ENCODE measurements at places on chromosomes 1 and 21.

DNA sequence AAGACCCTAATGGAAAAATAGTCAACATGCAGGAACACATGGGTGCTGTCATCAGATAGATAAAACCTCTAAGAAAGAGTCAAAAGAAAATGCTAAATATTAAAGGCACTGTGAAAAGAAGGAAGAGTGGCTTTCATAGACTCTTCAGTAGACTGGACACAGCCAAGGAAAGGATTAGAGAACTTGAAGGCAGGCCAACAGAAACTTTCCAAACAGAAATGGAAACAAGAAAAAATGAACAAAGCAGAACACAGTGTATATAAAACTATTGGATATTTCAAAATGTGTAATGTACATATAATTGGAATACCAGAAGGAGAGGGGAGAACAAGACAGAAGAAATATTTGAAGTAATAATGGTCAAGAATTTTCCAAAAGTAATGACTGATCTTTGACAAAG is 431.9 kb downstream of the MATN1 start:
- DNase-seq = no peak

DNA sequence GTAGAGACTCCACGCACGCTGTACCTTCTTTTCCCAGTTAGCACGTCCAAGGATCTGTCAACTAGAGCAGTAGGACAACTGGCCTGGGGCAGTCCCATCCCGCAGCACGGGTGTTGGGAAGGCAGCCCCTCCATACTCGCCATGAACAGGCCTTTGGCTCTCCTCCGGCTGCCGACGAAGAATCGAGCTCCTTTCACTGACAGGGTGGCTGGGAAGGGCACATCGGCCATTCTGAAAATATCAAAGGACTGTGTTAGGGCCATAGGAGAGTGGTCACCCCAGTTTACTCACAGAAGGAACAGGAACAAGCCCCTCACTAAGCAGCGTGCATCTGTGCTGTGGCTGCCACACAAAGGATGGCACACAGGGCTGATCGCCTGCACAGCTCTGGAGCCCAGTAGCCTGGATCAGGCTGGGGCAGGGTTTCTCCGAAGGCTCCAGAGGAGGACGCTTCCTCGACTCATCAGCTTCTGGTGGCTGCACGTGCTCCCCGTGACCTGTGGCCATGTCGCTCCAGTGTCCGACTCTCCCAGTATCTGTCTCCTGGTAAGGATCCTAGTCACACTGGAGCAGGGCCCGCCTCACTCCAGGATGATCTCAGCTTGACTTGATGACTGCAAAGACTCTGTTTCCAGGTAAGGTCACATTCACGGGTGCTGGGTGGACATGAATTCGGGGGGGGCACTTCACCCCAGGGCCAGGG is 8.9 kb downstream of the KRTAP10-1 start:
- no peak for DNase-seq

DNA sequence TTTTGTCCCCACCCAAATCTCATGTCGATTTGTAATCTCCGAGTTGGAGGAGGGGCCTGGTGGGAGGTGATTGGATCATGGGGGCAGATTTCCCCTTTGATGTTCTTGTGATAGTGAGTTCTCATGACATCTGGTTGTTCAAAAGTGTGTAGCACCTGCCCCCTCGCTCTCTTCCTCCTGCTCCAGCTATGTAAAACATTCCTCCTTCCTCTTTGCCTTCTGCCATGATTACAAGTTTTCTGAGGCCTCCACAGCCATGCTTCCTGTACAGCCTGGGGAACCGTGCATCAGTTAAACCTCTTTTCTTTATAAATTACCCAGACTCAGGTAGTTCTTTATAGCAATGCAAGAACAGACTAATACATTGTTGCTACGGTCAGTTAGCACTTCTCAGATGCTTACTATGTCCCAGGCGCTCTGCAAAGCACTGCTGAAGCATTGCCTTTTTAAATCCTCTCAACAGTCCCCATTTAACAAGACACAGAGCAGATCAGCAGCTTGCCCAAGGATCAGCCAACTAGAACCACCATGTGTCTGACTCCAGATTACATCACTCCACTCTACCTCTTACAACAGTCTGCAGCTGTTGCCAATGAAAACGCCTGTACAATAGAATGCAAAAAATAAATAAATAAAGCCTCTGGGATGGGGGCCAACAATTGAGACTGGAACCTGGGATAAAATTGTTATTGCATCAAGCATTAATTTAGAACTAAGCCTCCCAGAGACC is 52.4 kb upstream of the USP1 start:
- peak; percentile 24 for DNase-seq

- DNase-seq = no peak
Measured at GRCh38 chr1:97073936-97074335, 352.4 kb downstream of the PTBP2 start.

GRCh38 chr1:150352866-150353265 is 11.1 kb upstream of the RPRD2 start:
- DNase-seq = no peak

GRCh38 chr1:99599678-99600175 is 46.2 kb upstream of the PALMD start:
- peak; percentile 67 for DNase-seq

DNA sequence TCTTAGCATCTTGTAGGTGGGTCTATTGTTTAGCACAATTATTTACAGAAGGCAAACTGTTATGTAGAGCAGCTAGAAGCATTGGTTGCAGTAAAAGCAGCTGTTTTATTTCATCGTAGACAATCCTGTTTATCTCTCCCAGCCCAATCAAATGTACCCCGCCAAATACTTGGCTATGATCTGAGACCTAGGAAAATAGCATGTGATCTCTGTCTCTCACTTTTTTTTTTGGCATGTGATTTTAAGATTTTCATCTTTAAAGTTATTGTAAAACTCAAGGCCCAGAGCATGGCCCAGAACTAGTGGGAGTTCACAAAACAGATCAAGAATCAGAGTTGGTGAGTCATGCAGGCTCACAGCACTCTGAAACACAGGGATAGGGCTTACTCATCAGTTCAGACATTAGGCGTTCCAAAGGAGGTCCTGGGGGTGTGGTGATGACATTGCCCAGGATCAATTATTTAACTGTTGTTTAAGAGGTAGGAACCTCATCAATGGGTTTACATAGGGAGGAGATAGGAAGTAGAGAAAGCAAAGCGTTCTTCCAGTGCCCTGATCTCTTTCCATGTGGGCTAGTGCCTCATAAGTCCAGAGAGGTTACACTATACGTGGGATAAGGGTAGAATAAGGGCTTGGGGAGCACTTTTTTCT is 40.2 kb downstream of the TBX19 start:
- peak; percentile 71 for DNase-seq

DNA sequence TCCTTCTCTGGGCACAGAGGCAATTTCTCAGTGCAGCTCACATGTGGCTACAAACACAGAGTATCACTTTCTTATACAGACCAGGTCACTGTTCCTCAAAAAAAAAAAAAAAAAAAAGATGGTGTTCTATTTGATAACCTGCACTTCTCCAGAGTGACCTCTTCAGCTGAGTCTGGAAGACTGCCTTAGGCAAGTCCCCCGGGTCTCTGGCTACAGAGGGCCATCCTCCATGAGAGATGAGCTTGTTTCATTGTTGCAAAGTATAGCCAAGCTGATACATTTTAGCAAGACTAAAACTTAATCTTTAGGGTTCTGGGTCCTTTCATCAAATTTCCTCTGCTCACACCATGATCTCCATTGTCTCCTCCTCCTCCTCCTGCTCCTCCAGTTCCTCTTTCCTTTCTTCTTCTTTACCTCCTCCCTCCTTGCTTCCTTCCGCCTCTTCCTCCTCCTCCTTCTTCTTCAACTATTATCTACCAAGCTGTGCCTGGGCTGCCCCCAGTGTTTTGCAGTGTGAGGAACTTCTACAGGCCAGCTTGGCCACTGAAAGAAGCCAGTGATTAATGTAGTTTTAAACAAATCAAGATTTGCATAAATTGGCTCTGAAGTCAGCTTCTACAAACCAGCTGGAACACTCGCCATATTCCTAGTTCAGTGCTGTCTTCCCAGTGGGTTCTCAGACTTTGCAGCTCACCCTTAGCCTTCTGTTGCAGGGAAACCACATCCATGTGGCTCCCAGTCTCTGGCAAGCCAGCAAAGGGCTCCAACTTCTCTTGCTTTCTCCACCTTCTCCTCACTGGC is 139.4 kb downstream of the RUNX1 start:
- DNase-seq = no peak

GRCh38 chr1:17637055-17637454 is 97.6 kb downstream of the ARHGEF10L start:
- no peak for DNase-seq

- no peak for DNase-seq
Measured at GRCh38 chr1:114959423-114959822, 70.2 kb upstream of the TSHB start.

DNA sequence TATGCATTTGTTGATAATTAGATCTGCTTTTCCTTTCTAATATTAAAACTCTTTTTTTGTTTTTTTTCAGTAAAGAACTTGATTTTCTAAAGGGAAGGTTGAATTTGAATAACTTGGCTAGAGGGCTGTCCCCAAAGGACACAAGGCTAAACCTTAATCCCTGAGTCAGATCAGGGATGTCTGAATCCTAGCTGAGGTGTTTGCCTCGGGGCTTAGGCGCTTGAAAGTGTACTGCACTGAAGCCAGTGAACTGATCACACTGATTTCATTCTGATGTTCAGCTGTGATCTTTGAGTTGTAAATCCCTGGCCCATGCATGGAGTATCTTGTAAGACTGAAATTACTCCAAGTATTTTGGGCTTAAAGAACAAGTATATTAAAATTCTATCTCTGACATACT is 42.8 kb downstream of the MTR start:
- no peak for DNase-seq

- DNase-seq = no peak
Measured at GRCh38 chr21:44758141-44758561, 43.5 kb downstream of the UBE2G2 start.

GRCh38 chr1:155000411-155000725 is 2.2 kb upstream of the ZBTB7B start:
- DNase-seq = no peak

GRCh38 chr1:14778898-14779865 is 180.7 kb downstream of the KAZN start:
- DNase-seq = peak; percentile 68

- DNase-seq = no peak
Measured at GRCh38 chr1:55037733-55038551, 1.4 kb upstream of the PCSK9 start.

- DNase-seq = no peak
Measured at GRCh38 chr1:12741946-12742345, 4.1 kb upstream of the CFAP107 start.

DNA sequence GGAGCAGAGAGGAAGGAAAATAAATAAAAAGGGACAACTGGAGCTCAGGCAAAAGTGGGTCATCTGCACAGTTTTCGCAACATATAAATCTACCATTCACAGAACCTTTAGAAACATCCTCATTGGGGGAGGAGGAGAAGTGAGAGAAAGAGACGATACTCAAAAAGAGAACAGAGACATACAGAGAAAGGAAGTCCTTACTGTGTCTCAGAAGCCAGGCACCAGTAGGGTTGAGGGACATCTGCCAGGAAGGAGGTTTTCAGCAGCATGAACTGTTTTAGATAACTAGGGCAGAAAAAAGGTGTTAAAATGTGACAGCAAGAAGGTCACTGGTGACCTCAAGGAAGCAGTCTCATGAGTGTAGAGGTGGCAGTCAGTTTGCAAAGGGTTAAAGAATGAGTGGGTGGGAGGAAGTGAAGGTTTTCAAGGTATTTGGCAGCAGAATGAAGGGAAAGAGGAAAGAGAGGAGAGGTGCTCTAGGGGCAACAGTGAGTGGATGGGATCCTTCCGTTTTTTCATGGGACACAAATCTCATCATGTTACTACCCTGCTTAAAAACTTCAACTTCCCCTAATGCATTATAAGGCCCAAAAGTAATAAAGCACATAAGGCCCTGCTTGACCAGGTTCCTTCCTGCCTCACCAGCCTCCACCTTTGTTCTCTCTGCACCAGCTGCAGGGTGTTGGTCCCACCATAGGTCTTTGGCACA is 9.5 kb downstream of the JAK1 start:
- no peak for DNase-seq

DNA sequence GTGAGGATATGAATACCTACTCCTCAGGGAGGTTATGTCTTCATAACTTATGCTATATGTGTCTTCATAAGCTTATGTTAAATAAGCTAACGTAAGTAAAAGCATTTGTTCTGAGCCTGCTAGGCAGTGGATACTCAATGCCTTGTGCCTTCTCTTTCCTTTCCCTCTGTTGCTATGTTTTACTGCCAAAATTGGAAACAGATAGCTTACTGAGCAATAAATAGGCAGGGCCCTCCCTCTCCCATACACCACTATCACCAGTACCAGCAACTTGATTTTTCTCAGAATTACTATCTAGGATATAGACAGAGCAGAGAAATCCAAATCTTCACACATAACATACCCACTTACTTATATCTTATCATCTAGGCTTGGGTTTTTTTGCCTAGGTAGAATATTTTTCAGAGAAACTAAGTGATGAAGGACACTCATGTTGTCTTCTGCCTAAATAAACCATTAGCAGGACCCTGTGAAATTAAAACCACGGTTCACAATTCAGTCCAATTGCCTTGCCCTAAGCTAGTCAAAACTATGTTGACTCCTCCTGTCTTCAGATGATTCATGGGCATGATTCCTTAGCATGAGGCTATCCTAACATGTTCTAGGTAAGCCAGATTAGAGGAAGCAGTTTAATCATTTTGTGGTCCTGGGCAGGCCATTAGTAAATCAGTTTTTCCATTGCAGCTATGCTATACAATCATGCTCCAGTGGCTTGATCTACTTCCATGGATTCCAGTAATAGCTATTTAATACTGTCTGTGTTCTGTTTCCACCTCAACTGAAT is 15.9 kb upstream of the LRRC8C start:
- no peak for DNase-seq

DNA sequence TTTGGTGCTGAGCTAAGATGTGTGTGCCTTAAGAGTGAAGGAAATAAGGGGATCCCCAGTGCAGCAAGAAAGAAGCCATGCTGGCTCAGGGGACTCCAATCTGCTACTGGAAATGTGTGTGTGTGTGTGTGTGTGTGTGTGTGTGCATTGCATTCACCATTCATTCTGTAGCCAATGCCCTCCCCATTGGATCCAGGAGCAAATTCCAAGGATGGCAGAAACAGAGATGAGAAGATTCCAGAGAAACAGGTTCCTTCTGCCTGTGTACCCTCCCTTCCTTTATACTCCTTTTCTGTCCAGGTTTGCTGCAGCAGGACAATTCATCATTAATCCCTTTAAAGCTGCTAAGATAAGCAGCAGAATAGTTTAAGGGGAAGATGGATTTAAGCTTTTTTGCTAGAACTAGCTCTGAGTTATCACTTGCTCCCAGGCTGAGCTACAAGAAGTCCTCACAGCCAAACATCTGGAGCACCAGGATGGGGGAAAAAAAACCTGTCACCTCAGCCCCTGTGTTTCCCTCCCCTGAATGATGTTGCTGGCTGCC is 3.2 kb downstream of the SLC6A17 start:
- DNase-seq = no peak

GRCh38 chr1:19251305-19252196 is at the start of the genes EMC1 and MRTO4:
Gene EMC1 (minus strand): TSS chr1:19251524. CDS start chr1:19251509, 15 bp downstream.
Gene MRTO4 (plus strand): TSS chr1:19251805. CDS start chr1:19251836, 31 bp downstream.
- peak; percentile 95 for DNase-seq
